ENCODE measurements at places on chromosomes 1 and 21.

GRCh38 chr21:45016406-45017038, 57.9 kb upstream of the ADARB1 start:
- DNase-seq = no peak

DNA sequence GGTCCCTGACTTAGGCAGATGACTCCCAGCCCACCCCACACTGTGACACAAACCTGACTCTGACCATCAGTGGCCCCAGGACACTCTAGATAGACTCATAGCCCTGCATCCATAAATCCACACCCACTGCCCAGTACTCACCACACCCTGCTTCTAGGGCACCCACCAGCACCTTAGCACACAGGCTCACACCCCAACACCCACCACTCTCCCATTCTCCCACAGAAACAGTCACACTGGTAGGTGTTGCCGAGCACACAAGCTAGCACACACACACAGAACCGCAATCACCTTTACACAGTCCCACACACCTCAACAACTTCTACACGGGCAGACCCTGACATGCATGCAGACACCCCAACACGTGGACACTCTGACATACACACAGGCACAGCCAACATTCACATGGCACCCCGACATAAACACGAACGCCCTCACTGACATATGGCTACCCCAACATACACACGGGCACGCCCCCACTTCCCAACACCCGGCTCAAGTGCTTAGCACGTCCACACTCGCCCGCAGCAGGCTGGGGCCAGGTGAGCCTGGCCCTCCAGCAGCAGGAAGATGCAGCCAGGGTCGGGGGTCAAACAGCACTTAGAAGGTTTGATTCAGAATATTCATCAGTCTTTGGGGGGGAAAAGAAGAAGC, 105.5 kb upstream of the TARDBP start:
- no peak for DNase-seq

DNA sequence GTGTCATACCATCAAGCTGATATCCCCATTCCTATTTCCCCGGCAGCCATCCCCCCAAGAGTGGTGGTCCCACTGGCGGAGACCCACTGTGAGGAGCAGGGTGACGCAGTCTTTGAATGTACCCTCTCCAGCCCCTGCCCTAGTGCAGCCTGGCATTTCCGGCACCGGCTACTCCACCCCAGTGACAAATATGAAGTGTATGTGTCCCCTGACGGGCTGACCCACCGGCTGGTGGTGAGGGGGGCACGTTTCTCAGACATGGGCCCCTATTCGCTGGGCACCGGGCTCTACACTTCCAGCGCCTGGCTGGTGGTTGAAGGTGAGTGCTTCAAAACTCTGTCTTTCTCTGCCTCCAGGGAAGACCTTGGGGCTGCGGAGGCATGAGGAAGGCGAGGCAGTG, 14.4 kb downstream of the IGFN1 start:
- DNase-seq = no peak

GRCh38 chr1:27831568-27832410, 1.2 kb downstream of the PPP1R8 start:
- no peak for DNase-seq

DNA sequence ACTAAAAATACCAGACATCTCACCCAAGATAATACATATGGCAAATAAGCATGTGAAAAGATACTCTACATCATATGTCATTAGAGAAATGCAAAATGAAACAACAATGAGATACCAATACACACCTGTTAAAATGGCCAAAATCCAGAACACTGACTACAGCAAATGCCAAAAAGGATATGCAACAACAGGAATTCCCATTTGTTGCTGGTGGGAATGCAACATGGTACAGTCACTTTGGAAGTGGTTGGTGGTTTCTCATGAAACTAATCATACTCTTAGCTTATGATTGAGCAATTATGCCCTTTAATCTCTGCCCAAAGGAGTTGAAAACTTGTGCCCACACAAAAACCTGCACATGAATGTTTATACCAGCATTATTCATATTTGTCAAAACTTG, 6.4 kb upstream of the RGS2 start:
- DNase-seq = no peak

GRCh38 chr1:17109892-17110554, 9.2 kb downstream of the PADI2 start:
- no peak for DNase-seq

- DNase-seq = no peak
Measured at GRCh38 chr1:183909672-183910071, 104.8 kb downstream of the RGL1 start.

GRCh38 chr1:27570356-27570755, 33.6 kb downstream of the AHDC1 start:
- no peak for DNase-seq

- no peak for DNase-seq
Measured at GRCh38 chr1:205590457-205590768, 41.4 kb downstream of the ELK4 start.

DNA sequence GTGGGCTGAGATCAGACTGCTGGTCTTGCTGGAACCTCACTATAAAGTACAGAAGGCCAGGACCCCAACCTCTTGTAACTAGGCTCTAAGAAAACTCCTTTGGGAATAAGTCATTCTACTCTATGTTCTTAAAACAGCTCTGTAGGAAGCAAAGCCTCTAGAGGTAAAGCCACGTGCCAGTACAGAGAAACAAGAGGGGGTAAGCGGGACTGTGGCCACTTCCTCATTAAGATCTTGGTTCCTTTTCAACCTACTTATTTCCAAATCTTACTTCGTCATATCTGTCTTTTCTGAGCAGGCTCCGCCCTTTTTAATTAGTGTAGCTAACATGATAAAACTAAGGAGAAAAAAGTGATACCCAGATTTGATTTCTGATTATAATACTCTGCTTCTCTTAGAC, 3.8 kb downstream of the NCSTN start:
- DNase-seq = no peak

GRCh38 chr1:107793896-107794453, 171.0 kb downstream of the VAV3 start:
- no peak for DNase-seq

GRCh38 chr1:218878369-218878768, 295.3 kb upstream of the LYPLAL1 start:
- peak; percentile 34 for DNase-seq

DNA sequence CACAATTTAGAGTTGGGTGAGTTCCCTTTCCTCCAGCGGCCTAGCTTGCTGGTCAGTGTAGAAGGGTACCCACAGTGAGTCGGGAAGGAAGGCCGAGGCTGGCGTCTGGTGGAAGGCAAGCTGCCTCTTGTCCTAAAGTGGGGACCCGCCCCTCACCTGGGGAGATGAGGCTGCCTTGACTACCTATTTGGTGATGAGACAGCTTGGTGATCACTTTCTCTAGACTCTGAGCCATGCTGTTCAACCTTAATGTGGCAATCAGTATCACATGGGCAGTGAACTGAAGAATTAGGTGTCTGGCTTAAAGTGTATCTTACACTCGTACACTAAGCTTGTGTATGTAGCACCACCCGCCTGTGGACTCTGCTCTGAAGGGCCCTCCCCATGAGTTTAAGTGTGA, 100.7 kb downstream of the COLGALT2 start:
- DNase-seq = no peak

DNA sequence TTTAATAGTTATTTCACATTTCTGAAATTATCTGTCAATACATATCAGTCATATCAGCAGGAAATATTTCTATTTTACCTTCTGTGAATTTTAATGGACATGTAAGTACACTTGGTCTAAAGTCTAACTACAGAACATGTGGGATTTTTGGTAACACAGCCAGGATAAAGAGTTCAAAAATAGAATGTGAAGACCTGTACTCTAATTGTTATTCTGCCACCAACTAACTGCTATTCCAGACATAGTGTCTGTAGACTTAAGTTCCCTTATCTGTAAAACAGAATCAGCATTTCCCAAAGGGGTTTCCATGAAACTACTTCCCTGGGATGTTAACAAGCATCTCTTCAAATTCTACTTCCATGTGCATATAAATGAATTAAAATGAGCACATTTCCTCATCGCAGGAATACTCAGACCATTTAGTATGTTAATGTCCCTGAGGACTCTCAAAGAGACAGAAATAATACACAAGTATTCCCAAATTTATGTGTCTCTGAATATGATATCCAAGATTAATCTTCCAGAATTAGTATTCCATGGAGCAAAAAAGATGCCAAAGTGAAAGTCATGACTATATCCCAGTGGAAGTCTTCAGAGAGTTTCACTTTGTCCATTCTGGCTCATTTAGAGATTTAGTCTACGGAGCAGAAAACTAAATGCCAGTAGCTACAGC, 325.6 kb downstream of the NEGR1 start:
- DNase-seq = no peak

- DNase-seq = no peak
Measured at GRCh38 chr1:14031461-14031860, 331.5 kb downstream of the PRDM2 start.

DNA sequence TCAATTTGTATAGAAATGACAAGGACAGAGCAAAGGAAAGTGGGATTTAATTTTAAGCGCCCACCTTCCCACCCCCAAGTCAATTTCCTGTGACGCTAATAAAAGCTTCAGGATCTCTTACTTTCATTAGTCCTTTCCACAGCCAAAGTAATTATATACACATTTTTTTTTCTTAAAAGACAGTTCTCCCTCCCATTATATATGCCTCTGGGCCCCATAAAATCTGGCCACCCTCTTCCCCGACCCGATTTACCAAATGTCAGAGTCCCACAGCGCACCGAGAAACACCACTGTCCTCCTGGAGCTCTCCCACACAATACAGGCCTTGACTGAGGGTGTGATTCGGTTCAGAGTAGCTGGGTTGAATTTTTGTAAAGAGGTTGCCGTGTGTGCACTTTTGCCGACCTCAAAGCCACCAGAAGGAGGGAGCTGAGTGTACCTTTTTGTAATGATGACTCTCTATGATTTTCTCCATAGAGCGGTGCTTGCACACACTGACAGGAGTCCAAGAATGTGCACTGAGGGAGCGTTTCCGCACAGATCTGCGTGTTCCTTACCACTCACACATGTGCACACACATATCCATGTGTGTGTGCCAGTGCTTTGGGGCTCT, 26.2 kb upstream of the IL10 start:
- DNase-seq = no peak
